ENCODE measurements at places on chromosomes 3 and 15. TPM values are rescaled to one million over a fixed set of nuclear protein-coding genes. Genes with fewer than 3 reads are reported as not detected.

DNA sequence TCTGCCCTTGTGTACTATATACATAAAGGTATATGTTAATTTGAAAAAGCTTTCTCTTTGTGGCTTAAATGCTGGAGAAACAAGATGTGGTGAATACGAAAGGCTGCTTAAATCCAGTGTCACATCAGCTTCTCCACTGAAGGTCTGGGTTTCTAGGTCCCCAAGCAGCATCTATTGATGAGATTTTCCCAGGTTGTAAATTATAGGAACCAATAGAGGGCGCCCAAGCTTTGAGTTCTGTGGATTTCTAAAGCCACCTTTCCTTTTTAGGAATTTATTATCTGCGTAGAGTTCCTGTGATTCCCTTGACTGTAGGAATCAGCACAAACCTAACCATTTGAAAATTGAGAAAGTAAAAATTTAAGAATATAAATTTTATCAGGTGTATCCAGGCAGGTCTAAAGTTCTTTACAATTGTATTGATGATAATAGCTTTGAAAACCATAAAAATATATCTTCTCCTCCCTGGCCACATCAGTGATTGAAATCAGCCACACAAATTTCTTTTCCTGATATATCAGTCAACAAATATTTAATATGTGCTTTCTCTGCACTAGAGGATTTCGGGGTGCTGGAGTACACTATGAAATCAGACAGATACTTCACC lies 88.3 kb upstream of the ADAMTSL3 start:
- DNase-seq: peak; percentile 62

GRCh38 chr15:95563634-95564033 lies 766.9 kb upstream of the NR2F2 start:
- DNase-seq: no peak

DNA sequence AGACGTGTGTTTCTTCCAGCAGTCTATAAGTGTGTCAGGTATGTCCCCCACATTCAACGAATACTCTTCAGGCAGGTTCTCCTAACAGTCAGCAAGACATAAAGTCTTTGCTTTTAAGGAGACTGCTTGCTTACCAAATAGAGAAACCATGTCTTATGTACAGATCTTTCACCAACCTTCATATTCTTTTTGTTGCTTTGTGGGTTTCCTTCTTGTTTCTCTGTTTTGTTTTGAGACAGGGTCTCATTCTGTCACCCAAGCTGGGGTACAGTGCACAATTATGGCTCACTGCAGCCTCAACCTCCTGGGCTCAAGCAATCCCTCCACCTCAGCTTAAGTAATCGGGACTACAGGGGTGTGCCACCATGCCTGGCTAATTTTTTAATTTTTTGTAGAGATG lies 14.3 kb downstream of the DYNC1LI1 start:
- DNase-seq: no peak

GRCh38 chr3:145620002-145620401 lies 541.0 kb downstream of the PLOD2 start:
- no peak for DNase-seq

DNA sequence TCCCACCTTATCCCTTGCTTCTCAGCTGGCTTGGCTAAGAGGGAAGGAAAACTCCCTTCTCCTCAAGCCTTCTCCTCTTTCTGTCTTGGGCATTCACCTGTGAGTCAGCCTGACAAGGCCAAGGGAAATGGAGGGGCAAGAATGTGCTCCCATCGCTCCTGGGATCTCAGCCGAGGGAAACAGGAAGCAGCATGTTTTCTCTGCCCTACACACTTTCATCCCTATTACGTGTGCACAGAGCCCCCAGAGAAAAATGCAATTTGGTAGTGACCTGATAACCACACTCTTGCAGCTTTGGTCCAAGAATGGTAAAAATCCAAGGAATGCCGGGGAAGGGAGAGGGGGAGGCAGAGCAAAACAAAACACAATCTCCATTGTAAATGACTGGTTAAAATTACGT lies 32.9 kb upstream of the MTMR10 start:
- peak; percentile 16 for DNase-seq

- DNase-seq: no peak
Observed at GRCh38 chr3:12972781-12973702, 100.2 kb downstream of the IQSEC1 start.

GRCh38 chr15:66294157-66294931 lies 976 bp downstream of the DIS3L start:
- DNase-seq: peak; percentile 63

- DNase-seq: no peak
Observed at GRCh38 chr3:99602183-99602582, 36.2 kb upstream of the COL8A1 start.

- DNase-seq: no peak
Observed at GRCh38 chr15:57019496-57020160, 101.2 kb downstream of the TCF12 start.

GRCh38 chr3:137099364-137100219 lies 141.8 kb downstream of the IL20RB start:
- no peak for DNase-seq

- DNase-seq: no peak
Observed at GRCh38 chr15:71151081-71151480, 35.8 kb downstream of the THSD4 start.

- no peak for DNase-seq
Observed at GRCh38 chr3:87351937-87352336, 75.6 kb upstream of the POU1F1 start.

GRCh38 chr3:152964911-152965609 lies 130.1 kb downstream of the P2RY1 start:
- no peak for DNase-seq

DNA sequence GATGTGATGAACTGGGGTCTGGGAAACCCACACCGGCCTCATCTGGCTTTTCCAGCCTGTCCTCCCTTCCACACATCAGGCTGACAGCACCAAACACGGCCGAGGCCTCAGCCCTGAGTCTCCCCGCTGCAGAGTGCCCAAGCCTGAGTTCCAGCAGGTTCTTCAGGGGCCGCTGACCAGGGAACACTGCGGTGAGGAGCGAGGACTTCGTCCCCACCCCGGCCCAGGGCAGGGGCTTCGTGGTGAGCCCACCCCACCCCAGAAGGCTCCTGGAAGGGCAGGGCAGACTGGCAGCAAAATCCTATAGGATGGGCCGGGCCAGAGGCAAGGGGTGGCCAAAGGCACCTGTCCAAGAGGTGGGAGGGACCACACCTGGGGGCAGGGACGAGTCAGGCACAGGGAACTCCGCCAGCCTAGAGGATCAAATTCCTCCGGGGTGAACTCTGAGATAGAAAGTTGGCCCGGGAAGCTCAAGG lies at the start of gene SLC51A:
Gene SLC51A (plus strand): TSS at position 446 of the 476 bp plus-strand sequence. CDS start 179 bp downstream, outside the sequence.
- DNase-seq: no peak

GRCh38 chr15:85583923-85584390 lies 203.6 kb downstream of the AKAP13 start:
- no peak for DNase-seq

GRCh38 chr3:82261013-82261412 lies 499.6 kb upstream of the GBE1 start:
- DNase-seq: peak; percentile 11

DNA sequence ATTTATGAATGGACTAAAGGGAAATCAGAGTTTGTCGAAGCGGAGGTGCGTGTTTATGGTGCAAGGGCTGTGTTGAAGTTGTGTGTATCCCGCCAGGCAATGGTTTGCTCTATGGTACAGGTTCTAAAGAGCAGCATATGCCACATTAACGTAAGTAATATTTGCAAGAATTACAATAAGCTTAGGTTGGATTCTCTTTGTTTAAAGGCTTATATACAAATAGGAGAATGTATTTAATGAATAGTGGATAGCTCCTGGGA lies 800 bp downstream of the EPHA3 start:
- DNase-seq: no peak

DNA sequence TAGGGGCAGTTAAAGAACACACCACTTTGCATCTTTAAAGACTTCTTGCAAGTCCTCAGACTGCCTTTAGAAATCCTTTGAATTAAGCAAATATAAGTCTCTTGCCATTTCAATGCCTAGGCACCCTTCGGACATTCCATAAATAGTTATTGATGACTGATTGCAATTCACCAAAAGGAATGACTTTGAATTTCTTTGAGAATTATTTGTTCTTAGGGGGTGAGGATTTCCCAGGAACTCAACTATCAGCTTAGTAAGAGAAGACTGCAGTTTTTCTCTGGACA lies 495 bp upstream of the MYEF2 start:
- no peak for DNase-seq

DNA sequence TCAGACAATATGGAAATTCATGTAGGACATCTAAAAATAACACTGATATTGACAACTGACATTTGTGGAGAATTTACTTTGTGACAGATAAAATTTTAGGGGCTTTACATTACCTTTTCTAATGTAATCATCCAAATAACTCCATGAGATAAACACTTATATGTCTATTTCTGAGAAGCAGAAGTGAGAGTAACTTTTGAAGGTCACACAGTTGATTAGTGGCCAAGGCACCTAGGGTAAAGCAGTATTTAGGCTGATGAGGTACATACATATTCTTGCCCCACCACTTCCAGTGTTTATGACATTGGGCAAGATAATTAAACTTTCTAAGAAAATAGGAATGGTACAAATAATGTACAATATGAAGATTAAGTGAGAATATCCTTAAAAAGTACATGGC lies 248.4 kb downstream of the CPNE4 start:
- DNase-seq: no peak

- DNase-seq: no peak
Observed at GRCh38 chr3:190155752-190156151, 35.1 kb upstream of the P3H2 start.

DNA sequence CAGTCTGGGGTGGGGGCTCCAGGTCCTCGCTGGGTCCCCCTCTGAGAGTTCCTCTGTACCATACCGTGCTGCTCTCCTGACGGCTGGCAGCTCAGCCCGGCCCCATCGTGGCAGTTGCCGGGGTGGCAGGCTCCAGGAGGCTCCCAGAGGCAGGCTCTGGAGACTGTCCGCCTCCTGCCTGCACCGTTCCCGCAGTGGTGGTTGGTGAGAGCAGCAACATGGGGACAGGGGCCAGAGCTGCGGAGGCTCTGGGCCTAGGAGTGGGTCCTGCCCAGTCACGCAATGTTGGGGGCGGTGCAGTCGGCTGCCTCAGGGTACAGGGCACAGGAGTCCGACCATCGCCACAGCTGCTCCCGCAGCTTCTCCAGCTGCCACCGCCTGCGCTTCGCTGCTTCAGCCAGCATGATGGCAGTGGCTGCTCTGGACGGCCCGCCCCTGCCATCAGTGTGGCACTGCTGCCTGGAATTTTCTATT lies 492.7 kb downstream of the AGBL1 start:
- DNase-seq: no peak

GRCh38 chr3:148366743-148367410 lies 330.8 kb upstream of the AGTR1 start:
- peak; percentile 58 for DNase-seq

DNA sequence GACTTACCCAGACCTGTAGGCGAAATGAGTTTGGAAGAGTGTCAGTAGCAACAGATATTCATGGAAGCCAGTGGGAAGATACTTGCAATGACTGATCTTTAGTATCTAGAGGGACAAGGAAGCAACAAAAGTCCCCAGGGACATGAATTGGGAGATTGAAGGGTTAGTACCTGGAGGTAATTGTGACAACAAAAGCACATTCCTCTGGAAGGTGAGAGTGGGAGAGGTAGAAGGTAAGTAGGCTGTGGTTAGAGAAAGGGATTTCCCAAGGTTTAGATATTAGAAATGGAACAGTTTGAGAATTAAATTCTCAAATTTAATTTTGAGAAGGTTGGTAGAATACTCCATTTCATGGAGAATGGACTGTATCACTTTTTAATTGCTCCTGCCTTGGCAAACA lies 191.4 kb downstream of the AKAP13 start:
- DNase-seq: no peak

DNA sequence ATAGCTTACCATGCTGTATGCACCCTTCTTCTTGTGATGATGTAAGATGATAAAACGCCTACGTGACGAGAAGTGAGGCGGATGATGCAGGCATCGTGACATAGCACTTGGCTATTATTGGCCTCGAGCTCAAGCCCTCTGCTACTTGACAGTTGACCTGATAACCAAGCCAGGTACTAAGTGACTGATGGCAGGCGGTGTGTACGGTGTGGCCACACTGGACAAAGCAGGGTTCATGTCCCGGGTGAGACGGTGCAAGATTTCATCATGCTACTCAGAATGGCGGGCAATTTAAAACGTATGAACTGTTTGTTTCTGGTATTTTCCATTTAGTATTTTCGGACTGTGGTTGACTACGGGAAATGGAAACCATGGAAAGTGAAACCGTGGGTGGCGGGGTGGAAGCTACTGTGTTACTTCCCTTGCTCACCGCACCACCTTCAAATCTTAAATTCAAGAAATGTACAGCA lies 57.7 kb downstream of the SLC12A8 start:
- no peak for DNase-seq

DNA sequence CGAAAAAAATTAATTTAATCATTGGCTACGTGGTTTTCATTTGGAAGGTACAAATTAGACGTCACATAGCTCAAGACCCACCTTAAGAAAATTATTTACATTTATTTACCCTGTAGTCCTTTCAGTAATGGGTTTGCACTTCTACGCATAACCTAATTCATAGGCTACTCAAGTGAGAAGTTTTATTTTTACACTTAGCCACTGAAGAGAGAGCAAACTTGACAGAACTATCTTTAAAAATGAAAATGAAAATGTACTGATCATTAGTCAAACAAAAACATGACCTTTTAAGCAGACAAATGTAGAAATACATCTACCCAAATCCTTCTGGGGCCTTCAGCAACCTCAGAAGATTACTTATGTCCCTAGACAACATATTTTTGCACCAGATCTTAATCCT lies 269.4 kb upstream of the TTC14 start:
- no peak for DNase-seq

DNA sequence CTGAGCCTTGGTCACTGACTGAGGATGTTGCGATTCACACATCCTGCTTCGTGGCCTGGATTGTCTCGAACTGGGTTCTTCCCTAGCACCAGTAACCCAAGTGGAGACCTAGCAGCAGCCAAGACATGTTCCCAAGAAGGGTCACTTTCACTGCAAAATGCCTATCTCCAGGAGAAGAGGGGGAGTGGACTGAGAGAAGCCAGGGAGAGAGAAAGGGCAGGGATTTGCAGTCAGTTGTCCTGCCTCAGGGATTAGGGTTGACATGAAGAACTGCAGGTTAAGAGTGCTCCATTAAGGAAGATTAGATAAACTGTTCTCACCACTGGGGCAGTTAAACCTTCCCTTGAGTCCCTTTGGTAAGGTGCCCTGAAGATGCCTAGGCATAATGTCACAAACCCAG lies 5.7 kb upstream of the CD276 start:
- no peak for DNase-seq

DNA sequence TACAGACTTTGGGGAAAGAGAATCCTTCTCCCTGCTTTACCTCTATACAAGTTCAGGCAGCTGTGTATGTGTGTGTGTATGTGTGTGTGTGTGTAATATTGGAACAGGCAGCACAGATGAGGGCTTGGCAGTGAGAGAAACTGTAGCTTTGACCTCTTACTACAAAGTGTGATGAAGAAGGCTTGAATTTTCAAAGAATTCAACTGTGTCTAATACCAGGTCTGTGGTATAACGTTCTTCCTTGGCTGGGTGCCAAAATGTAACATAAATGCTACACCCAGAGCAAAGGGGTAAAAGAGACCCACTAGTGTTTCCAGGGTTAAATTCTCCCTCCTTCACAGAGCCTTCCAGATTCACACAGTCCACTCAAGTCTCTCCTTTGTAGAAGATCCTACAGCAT lies 51.1 kb downstream of the CHST2 start:
- DNase-seq: peak; percentile 40

Gene DPP8
- total RNA-seq: 51.4 TPM

Gene HHLA2
- 4.8 TPM for total RNA-seq

Gene SCN5A
- 2.5 TPM for total RNA-seq

Gene SV2B
- 2.8 TPM for total RNA-seq

Gene GOLGA6L7
- total RNA-seq: not detected

Gene SHC4
- 1.9 TPM for total RNA-seq

Gene SH2D7
- total RNA-seq: 0.25 TPM

Gene TICRR
- 1.7 TPM for total RNA-seq

Gene SNX22
- 3.4 TPM for total RNA-seq

Gene GHSR
- not detected for total RNA-seq

Gene CRYGS
- total RNA-seq: 2.5 TPM
